ENCODE measurements at places on chromosomes 6 and 20.

- no peak for DNase-seq
Measured at GRCh38 chr20:25037288-25038102, 20.4 kb downstream of the ACSS1 start.

DNA sequence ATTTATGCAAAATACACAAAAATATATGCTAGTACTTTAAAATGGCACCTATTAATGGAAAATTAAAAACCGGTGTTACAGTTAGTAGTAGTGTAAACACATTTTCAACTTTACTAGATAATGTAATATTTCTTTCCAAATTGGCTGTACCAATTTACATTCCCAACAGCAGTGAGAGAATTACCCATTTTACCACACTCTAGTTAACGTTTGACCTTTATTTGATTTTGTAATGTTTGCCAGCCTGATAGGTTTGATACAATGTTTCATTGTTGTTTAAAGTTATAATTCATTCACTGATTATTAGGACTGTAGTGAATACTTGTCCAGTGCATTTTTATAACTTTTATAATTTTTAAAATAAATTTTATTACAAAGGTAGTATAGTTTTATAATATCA, 182.1 kb downstream of the EYA4 start:
- no peak for DNase-seq

DNA sequence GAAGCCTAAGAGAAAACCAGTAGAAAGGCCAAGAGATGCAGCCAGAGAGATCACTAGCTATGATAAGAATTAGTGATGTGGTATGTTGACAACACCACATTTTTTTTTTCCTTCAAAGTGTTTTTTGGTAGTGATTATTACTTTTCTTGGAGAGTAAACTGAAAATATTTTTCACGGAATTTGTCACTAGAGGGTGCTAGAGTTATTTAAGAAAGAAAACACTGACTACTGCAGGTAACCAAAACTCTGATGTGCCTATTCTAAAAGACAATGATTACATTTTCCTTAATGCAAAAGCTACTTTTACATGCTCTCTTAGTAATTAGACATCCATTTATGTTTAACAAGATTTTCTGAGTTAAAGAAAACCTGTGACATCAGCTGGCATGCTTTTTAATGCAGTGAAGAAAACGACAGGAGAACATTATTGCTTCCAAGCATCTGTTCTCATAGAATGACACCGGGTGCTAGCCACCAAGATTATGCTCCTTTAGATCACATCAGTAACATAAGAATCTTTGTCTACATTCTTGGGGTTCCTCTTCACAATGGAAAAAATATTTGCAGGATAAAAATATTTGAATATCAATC, 28.8 kb downstream of the RWDD2A start:
- no peak for DNase-seq

GRCh38 chr6:146997062-146997461, 207.2 kb upstream of the STXBP5 start:
- no peak for DNase-seq

DNA sequence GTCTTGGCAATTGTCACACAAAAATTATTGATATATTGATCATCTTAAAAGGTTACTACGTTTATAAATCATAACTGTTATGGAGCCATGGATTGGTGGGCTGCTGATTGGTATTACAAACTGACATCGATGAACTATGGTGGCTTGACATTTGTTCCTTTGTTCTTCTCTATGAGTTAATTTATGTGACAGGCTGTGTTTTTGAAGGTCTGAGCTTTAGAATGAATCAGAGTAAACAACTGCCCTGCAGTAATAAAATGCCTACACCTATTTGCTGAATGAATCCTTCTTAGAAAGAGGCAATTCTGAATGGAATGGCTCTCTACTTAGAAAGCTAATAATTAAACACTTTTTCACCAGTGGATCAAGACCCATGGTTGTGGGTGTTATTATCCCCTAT, 506.3 kb upstream of the SPTLC3 start:
- no peak for DNase-seq

DNA sequence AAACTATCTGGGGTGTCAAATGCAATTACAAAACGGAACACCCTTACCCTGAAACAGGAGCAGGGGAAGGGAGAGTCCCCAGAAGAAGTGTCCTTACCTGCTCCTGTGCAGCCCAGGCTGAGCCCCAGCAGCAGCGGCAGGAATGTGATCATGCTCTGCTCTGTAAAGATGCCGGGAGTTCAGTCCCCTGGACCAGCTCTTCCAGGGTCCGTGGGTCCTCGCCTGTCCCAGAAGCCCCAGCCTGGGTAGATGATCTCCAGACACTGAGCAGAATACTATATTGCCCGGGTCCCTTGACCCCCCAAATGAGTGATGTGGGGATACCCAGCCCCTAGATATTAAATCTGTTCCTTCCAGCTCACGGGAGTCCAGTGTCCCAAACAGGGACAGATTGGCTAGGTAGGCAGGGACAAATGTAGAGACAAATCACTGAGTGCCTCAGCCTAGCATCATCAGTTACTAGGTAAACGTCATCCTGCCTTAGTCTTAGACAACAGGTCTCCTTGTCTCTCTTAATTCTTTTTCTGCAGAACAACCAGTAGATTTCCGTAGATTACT, at the start of gene HLA-DMB:
Gene HLA-DMB, minus strand, starts transcription at position 373 of the 558 bp plus-strand sequence. Its CDS starts 221 bp downstream, at position 152.
- DNase-seq = no peak

DNA sequence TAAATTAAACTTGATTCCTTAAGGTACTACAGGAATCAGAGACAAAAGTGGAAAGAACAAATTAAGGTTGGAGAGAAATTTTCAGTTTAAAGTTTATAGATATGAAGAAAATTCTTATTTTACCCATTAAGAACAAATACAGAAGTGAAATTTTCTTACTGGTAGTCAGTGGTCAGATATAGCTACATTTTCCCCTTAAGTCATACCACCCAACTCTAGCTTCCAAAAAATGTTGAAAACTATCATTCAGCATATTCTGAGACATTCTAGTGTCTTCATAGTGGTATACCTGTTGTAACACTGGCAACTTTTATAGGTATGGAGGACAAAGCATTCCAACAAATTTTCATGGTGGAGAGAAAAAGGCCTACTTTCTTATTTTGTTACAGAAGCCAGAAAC, 15.6 kb upstream of the SUMO4 start:
- DNase-seq = no peak

GRCh38 chr20:35104685-35105295, 12.2 kb upstream of the TRPC4AP start:
- no peak for DNase-seq

- no peak for DNase-seq
Measured at GRCh38 chr6:41356825-41357224, 21.4 kb downstream of the NCR2 start.

DNA sequence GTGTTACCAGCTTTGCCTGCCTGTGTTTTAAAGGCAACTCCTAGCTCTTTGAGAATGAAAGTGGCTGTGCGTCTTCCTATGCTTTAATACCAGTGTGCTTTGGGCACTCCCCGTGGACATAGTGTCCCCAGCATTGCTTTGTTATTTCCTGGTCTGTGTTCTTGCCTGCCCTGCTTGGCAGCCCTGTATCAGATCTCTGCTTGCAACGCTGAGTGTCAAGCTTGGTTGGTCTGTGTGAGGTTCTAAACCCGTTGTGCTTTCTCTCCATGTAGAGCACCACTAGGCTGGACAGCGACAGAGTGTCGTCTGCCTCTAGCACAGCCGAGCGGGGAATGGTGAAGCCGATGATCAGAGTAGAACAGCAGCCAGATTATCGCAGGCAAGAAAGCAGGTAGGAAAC, 80.2 kb downstream of the AFDN start:
- DNase-seq = no peak

- no peak for DNase-seq
Measured at GRCh38 chr20:48782901-48783308, 44.9 kb downstream of the PREX1 start.

- no peak for DNase-seq
Measured at GRCh38 chr20:63926298-63926697, 29.9 kb downstream of the UCKL1 start.

- DNase-seq = no peak
Measured at GRCh38 chr20:52434041-52434425, 242.5 kb upstream of the ZFP64 start.

DNA sequence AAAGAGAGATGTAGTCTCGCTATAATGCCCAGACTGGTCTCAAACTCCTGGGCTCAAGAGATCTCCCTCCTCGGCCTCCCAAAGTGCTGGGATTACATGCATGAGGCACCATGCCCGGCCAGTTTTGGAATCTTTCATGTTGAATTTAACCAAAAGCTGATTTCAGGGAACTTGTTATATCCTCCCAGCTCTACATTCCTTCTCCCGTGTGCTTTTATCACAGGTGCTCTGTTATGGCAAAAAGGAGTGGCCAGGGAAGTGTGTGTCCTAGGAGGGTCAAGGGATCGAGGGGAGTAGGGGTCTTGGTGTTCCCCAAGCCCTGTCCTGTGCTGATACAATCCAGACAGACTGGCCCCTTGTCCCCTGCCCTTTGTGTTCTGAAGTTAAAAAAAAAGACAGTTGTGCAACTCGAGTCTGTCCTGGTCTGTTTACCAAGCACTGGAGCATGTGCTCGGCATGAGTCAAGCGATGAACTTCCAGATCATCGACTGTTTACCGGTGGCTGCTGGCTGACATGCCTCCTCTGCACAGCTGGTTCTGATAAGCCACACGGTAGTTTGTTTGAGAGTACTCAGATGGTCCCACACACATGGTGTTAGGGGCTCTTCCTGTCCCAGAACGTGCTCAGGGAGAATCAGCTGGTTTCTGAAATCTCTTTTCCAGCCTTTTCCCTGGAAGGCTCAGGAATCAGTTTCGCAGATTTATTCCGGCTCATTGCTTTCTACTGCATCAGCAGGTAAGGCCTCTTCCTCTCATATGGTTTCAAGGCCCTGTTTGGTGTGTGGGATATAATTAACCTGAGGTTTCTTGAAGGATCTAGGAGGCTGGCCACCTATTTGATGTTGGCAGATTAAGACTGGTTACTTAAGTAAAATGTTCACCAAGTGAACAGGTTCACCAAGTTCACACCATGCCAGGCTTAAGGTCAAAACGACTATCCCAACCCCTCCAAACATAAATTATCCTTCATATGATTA, 52.6 kb upstream of the NAA20 start:
- peak; percentile 40 for DNase-seq

- no peak for DNase-seq
Measured at GRCh38 chr6:109381061-109381746, 1.1 kb downstream of the CD164 start.

- DNase-seq = no peak
Measured at GRCh38 chr6:7954477-7955200, 44.1 kb upstream of the TXNDC5 start.

GRCh38 chr20:57872816-57873409, 163.1 kb upstream of the PMEPA1 start:
- no peak for DNase-seq

DNA sequence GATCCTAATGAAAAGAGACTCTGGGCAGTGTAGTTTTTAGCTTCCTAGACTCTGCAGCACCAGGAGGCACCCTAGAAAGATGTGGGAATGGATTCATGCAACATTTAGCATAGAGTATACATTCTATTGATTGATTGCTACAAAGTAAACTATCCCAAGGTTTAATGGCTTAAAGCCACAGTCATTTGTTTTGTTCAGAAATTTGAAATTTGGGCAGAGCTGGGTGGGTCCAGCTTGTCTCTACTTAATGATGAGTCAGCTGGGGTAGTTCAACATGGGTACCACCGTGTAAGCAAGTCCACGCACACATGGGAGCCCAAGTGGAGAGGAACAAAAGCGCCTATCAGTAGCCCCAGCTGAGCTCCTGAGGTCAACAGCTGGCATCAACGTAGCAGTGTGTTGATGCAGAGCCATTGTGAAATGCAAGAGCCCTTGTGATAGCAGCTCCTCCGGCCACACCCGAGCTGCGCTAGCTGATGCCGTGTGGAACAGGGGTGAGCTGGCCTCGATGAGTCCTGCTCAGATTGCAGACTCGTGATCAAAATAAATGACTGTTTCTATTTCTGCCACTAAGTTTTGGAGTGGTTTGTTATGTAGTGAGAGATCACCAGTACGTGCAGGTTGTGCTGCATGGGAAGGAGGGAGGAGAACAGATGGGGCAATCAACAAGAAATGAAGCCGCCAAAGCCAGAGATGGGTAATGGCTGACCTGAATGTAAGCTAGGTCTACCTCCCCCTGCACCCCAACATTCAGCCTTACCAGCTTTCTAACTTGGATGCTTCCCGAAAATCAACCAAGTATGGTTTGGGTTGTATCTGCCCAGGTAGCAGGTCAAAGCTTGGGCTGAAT, 45.7 kb upstream of the TRAF3IP2 start:
- DNase-seq = no peak

- no peak for DNase-seq
Measured at GRCh38 chr6:14703586-14703985, 542.3 kb upstream of the JARID2 start.

- no peak for DNase-seq
Measured at GRCh38 chr6:112030961-112031660, 22.8 kb upstream of the CCN6 start.

DNA sequence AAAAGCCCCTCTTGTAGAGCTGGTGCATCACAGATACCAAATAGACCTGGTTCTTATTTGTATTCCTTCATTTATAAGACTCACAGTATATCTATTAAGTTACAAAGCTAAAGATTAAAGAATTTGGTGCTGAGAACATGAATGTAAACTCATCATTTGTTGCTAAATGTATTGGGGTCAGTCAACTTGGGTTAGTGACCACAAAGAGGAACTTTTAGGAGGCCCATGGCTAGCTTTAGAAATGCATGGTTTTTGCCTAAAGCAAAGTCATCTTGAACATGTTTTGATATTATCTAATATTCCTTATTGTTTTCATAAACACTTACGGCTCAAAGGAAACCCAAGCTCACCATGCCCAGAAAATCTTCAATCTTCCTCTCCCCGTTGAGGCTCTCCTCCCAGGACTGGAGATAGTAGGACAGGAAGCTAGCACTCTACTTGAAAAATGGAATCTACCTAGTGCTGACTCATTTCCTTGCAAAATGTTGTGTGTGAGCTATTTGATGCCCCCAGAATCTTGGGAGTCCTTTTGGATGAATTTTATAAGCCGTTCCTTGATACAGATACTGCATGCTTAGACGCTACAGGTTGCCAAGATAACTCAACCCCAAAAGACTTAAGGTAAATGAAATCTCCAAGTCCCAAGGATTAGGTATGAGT, 121.4 kb downstream of the BMP2 start:
- DNase-seq = no peak

DNA sequence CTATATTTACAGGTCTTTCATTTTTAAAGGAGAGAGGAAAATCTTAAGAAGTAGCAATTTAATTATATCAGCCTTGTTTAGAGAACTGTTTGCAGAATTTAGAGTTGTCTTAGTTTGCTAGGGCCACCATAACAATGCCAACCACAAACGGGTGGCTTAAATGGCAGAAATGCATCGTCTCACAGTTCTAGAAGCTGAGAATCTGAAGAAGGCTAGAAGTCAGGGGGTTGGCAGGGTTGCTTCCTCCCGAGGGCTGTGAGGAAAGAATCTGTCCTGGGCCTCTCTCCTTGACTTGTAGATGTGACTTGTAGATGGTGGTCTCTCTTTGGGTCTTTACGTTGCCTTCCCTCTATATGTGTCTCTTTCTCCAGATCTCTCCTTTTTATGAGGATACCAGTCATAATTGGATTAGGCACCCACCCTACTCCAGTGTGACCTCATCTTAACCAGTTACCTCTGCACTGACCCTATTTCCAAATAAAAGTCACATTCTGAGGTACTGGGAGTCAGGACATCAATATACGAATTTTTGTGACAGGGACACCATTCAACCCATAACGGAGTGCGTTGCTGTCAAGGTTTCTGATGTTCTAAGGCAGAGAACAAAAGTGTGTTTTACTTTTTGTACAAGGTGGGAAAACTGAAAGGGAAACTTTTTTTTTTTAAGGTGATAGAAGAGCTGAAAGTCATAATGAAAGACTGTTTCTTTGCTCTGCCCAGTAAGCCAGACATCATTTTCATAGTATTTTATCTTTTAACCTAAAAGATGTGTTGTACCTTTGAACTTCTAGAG, 84.4 kb downstream of the SAMD3 start:
- DNase-seq = no peak

GRCh38 chr6:80658926-80659325, 552.5 kb downstream of the BCKDHB start:
- no peak for DNase-seq

All from liver (tissue), 10 donors.